ENCODE measurements at places on chromosomes 16 and 17. TPM values are rescaled to one million over a fixed set of nuclear protein-coding genes. Genes with fewer than 3 reads are reported as not detected.

The ASPHD1 gene
- total RNA-seq: 2.0 TPM

The SP6 gene
- total RNA-seq: not detected

The ASIC2 gene
- not detected for total RNA-seq

The LLGL2 gene
- 4.8 TPM for total RNA-seq

The KRT12 gene
- not detected for total RNA-seq

The EVPL gene
- 2.5 TPM for total RNA-seq

The SOX9 gene
- not detected for total RNA-seq

The TMEM98 gene
- not detected for total RNA-seq

The PERCC1 gene
- total RNA-seq: 0.40 TPM

The SLC47A1 gene
- total RNA-seq: not detected

The USP32 gene
- total RNA-seq: 26.7 TPM

The CACNG3 gene
- not detected for total RNA-seq

The COG4 gene
- 45.5 TPM for total RNA-seq

The LITAFD gene
- not detected for total RNA-seq

The ARHGAP44 gene
- 0.16 TPM for total RNA-seq

The WSCD1 gene
- total RNA-seq: 0.20 TPM

The PRSS8 gene
- not detected for total RNA-seq

The NDEL1 gene
- total RNA-seq: 47.8 TPM

The DNASE1L2 gene
- total RNA-seq: 0.92 TPM

The ADAP2 gene
- 0.42 TPM for total RNA-seq

The PYDC1 gene
- not detected for total RNA-seq

The C1QL1 gene
- total RNA-seq: not detected

The PRSS33 gene
- total RNA-seq: 0.54 TPM

The HASPIN gene
- 24.6 TPM for total RNA-seq

The GUCY2D gene
- not detected for total RNA-seq

The BAIAP3 gene
- 0.46 TPM for total RNA-seq

The KRT15 gene
- total RNA-seq: not detected

The MT1G gene
- 41.8 TPM for total RNA-seq

The TOM1L1 gene
- total RNA-seq: 1.0 TPM

The TBC1D3H gene
- not detected for total RNA-seq

The PLD6 gene
- total RNA-seq: 19.4 TPM

The TNFRSF13B gene
- total RNA-seq: 0.31 TPM

The CALB2 gene
- not detected for total RNA-seq

The VMO1 gene
- total RNA-seq: not detected

The SLC52A1 gene
- total RNA-seq: not detected

The CACNG5 gene
- total RNA-seq: not detected

The TCF25 gene
- 126 TPM for total RNA-seq

The DLX4 gene
- 0.70 TPM for total RNA-seq

The PITPNM3 gene
- 0.72 TPM for total RNA-seq

The SCGB1C2 gene
- total RNA-seq: not detected

The TEKT3 gene
- total RNA-seq: not detected

The PPY gene
- total RNA-seq: not detected

The KRTAP4-4 gene
- total RNA-seq: not detected

The PDIA2 gene
- not detected for total RNA-seq

The SPAG9 gene
- total RNA-seq: 30.2 TPM

The MYH3 gene
- 3.4 TPM for total RNA-seq

The ENPP7 gene
- not detected for total RNA-seq
